ENCODE measurements at places on chromosomes 4 and X.

GRCh38 chr4:186010821-186011220, 58.1 kb upstream of the TLR3 start:
- DNase-seq = no peak

- DNase-seq = no peak
Measured at GRCh38 chr4:72613959-72614358, 44.9 kb upstream of the ADAMTS3 start.

- DNase-seq = no peak
Measured at GRCh38 chrX:150869450-150869849, 29.0 kb downstream of the CD99L2 start.

- no peak for DNase-seq
Measured at GRCh38 chr4:68152411-68152810, 22.7 kb upstream of the TMPRSS11F start.

- no peak for DNase-seq
Measured at GRCh38 chrX:108223585-108223984, 132.0 kb downstream of the ATG4A start.

DNA sequence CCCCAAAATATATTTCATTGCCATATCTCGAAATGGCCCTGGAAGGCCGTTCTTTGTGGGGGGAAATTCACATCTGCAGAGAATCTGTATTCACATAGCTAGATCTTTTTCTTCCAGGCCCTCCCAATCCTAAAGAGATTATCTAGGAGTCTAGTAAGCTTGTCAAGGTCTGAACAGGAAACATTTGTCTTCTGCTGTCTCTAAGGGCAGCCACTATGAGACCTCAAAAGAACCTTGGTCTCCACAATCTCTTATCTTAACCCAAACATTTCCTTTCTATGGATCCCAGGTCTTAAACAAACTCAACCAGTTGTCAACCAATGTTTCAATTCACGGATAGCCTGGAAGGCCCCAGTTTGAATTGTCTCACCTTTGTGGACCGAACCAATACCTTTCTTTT, 45.0 kb downstream of the CRLF2 start:
- DNase-seq = no peak

GRCh38 chr4:61128682-61129081, 71.4 kb upstream of the ADGRL3 start:
- no peak for DNase-seq

GRCh38 chr4:7752649-7753048, 187.0 kb downstream of the AFAP1 start:
- no peak for DNase-seq

DNA sequence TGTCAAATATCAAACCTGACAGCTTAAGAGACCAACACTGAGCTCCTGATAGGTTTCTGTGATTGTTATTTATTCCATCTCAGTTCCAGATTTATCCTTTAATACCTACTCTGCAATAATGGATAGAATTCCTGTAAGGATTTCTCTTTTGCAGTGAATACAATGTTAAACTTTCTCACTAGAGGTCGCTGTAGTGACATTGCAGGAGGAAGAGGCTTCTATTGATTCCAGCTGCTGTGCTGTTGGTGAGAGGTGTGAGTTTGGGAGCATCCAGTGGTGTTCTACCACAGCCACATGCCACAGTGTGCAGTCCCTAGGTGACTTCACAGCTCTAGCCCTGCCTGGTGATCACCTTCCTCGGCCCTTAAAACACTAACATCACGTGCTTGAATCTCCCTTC, 34.6 kb upstream of the DCAF8L2 start:
- DNase-seq = no peak

- no peak for DNase-seq
Measured at GRCh38 chrX:14964500-14964899, 91.3 kb downstream of the MOSPD2 start.

DNA sequence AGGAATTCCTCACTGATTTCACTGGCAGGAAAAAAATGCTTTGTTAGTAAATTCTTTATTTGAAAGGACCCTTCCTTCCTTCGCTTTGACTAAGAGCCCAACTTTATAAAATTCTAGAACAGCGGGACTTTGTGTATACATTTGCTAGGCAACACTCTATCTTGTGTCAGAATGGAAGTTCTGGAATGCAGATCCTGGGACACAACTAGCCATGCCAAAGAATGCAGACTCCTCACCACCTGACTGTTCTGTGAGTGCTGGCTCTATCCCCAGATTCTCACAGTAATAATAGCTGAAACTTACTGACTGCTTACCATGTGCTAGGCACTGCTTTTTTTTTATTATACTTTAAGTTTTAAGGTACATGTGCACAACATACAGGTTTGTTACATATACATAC, 73.3 kb upstream of the ZDHHC15 start:
- DNase-seq = no peak

DNA sequence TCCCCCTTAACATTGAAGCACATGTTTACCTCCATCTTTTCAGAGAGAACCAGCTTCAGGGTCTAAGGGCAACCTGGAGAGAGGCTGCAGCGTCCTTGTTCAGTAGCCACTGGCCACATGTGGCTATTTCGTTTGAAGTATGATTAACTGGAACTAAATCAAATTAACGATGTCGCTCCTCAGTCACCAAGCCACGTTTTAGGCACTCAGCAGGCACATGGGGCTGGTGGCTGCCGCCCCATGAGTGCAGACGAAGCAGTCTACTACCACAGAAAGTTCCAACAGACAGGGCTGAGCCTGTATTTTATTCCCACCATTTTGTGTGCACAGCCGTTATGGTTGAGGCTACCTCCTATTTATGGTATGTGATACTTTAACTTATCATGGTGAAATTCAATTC, 99.4 kb downstream of the WFS1 start:
- no peak for DNase-seq

DNA sequence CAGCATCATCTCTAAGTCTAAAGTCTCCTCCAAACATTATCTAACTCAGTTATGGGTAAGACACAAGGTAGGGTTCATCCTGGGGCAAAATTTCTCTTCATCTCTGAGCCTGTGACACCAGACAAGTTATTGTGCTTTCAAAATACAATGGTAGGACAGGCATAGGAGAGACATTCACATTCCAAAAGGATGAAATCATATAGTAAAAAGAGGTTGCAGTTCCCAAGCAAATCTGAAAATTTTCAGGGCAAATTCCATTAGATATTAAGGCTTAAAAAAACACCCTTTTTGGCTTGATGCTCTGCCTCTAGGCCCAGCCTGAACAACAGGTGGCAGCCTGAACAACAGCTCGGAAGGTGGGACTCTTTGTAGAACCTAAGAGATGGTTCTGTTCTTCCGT, 448.3 kb upstream of the SLIT2 start:
- no peak for DNase-seq

DNA sequence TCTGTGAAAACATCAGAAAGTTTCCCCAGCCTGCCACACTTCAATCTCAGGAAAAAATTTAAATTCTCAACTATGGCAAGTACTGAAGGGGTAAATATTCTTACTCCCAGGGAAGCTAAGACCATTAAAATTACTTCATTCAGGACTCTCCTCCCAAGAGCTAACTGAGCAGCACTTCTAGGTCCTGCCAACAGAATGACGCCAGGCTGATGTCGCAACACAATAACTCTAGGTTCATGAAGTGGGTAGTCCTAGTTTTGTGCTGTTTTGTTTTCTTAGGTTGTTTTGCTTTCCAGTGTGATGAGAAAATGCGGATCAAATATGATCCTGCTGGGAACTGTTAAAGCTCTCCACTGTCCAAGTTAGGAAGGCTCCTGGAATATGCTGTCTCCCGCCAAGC, 180.0 kb downstream of the NKX6-1 start:
- no peak for DNase-seq

- DNase-seq = no peak
Measured at GRCh38 chrX:78476701-78477100, 149.3 kb upstream of the CYSLTR1 start.

- DNase-seq = no peak
Measured at GRCh38 chr4:26866781-26867180, 6.1 kb downstream of the STIM2 start.

DNA sequence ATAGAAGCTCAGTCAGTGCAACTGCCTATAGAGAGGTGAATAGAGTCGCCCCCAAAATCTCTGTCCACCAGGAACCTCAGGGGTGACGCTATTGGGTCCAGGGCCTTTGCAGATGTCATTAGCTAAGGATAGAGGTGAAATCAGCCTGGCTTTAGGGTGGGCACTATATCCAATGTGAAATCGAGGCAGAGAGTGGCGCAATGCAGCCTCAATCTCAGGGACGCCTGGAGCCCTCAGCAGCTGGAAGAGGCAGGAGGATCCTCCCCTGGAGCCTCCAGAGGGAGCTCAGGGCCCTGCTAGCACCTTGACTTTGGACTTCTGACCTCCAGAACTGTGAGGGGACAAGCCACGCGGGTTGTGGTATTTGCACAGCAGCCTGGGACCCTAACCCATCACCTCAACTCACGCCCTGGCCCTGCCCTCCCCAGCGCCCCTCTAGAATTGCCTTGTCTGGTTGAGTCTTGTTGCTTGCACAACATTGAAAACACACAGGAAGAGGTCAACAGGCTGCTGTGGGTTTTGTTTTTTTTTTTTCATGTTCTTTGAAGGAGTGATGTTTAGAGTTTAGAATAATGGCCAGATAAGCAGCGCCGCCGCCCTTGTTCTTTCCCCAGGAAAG, 89.4 kb upstream of the PSAPL1 start:
- DNase-seq = no peak

- no peak for DNase-seq
Measured at GRCh38 chr4:19324184-19324583, 927.5 kb upstream of the SLIT2 start.

GRCh38 chr4:108287834-108288413, 119.2 kb upstream of the LEF1 start:
- no peak for DNase-seq

DNA sequence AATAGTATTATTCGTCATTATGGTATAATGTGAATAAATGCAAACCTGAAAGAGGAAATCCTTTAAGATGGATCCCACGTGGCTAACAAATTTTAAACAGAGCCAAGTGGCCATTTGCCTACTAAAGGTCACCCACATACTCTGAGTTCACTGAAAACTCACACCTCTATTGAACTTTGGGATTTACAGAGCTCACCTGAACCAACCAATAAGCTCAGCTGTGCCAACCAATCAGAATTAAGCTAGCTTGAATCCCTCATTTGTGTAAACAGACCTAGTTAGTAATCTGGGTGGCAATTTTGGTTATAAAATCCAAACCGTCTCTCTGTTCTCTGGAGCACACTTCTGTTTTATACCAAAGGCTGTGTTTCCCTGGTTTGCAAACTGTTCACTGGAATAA, 5.4 kb upstream of the NUDT9 start:
- DNase-seq = no peak

GRCh38 chr4:102842367-102842766, 15.0 kb upstream of the UBE2D3 start:
- DNase-seq = no peak

- DNase-seq = no peak
Measured at GRCh38 chrX:108025954-108026600, 18.8 kb upstream of the VSIG1 start.

- no peak for DNase-seq
Measured at GRCh38 chr4:101599620-101600019, 190.9 kb upstream of the BANK1 start.

- no peak for DNase-seq
Measured at GRCh38 chr4:88022289-88022688, 14.9 kb downstream of the PKD2 start.

DNA sequence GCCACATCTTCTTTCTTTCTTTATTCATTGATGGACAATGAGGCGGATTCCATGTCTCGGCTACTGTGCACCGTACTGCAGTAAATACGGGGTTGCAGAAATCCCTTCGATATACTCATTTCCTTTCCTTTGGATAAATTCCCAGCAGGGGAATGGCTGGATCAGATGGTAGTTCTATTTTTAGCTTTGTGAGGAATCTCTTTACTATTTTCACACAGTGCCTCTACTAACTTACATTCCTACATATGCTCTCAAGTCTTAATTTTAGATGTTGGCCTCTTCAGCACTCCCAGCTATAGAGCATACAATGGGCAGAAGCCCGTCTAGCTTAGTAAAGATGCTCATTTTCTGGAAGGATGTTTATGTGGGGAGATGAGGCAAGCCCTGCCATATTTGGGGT, 317.4 kb downstream of the ASMT start:
- no peak for DNase-seq

GRCh38 chr4:97942951-97943350, 200.3 kb downstream of the STPG2 start:
- DNase-seq = no peak

DNA sequence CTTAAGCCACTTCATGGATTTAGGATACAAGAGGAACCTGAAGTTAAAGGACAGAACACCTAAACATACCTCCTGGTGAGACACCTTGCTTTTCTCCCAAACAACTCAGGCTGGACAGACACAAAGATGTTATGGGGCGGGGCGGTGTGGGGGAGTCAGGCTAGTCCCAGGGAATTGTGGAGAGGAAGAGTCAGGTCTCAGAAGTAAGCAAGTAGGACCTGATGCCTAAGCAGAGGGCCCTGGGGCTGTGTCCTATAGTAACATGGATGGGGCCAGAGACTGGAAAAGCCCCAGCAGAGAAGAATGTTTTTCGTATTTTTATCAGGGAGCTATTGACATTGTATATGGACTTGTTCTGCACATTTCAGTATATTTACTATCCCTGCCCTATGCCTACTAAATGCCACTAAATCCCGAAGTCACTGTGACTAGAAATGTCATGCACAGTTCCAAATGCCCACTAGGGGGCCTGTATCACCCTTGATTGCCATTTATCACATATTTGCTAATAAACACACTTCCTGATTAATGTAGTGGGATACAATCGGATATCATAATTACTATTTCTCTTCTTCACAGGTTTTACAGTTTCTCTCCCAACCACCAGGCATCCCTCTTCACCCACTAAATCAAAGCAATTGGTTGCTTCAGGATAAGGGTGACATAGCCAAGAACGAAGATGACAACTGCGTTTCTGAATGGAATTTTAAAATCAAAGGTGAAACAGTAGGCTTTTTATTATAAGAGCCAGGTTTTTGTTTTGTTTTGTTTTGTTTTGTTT, 23.8 kb upstream of the ARHGAP10 start:
- no peak for DNase-seq

- no peak for DNase-seq
Measured at GRCh38 chr4:137309424-137309823, 222.9 kb downstream of the PCDH18 start.

- DNase-seq = no peak
Measured at GRCh38 chr4:174538123-174538875, 16.0 kb upstream of the HPGD start.

- no peak for DNase-seq
Measured at GRCh38 chr4:32226204-32226603, 1506.0 kb downstream of the PCDH7 start.
